Bronchial epithelial cell (primary cell): ENCODE measurements at places on chromosomes 12 and 14. TPM values are rescaled to one million over a fixed set of nuclear protein-coding genes. Genes with fewer than 3 reads are reported as not detected.

Gene ADCY4
- 0.53 and 0.77 TPM in 2 replicates for total RNA-seq

Gene HOXC4
- not detected in 2 replicates for total RNA-seq

Gene NRXN3
- under 0.01 TPM in 1 of 2 replicates, not detected in the other for total RNA-seq

Gene ANKRD33
- not detected in 2 replicates for total RNA-seq

Gene KRT71
- total RNA-seq, result not detected in 2 replicates

Gene FOXM1
- total RNA-seq, result 0.79 and 0.90 TPM in 2 replicates

- no peak for DNase-seq
Observed at GRCh38 chr12:63085120-63085519, 65.9 kb downstream of the AVPR1A start.

- DNase-seq, result no peak
Observed at GRCh38 chr14:60238955-60239354, 10.1 kb upstream of the PPM1A start.

GRCh38 chr14:38873941-38874612, 229.0 kb downstream of the SEC23A start:
- DNase-seq, result no peak

GRCh38 chr14:104228716-104229533, 90.5 kb downstream of the KIF26A start:
- DNase-seq, result no peak

GRCh38 chr14:55891692-55892091, 226.5 kb upstream of the PELI2 start:
- DNase-seq, result no peak

DNA sequence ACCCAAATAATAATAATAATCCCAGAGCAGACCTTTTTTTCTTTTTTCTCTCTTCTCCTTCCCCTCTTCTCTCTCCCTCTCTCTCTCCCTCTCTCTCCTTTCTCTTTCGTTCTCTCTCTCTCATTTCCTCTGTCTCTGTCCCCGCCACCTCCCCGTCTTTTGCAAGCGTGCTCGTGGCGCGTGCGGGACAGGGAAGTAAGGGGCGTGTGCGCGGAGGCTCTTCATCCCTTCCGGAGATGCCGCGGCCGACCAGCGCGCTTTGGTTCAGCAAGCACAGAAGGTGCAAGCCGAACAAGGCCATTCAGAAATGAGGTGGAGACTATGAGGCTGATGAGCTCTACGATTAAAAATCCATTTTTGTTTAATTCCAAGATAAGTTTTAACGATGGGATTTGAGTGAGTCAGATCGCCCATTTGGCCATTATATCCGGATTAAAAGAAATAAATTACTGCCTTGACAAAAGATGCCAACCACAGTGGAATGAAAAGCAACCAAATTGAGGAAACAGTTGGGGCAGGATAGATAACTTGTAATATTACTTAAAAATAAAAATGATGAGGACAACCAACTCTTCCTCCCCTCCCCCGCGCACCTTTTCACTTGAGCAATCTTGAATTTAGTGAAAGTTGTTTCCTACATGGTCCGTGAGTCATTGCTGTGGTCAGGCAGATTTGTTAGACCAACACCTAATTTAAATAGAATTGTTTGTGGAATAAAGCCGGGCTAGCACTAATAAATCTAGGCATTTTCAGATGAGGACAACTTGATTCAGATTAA, 1.2 kb upstream of the AMIGO2 start:
- DNase-seq, result peak; percentile 87

DNA sequence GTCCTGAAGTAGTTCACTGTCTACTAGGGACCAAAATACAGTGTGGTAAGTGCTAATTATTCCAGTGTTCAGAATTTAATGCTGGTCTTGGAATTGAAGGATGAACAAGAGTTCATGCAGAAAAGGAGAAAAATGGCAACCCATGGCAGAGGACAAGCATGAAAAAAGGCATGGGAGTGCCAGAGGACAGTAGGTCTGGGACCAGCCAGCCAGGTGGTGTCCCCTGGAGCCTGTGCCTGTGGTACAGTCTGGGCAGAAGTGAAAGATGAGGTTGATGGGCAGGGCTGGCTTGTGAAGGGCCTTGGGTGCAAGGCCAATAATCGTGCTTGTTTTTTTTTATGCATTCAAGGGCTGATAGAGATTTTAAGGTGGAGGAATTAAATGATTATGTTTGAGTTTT, 21.0 kb downstream of the C12orf75 start:
- DNase-seq, result no peak

- no peak for DNase-seq
Observed at GRCh38 chr12:128137140-128137539, 129.8 kb upstream of the TMEM132C start.

GRCh38 chr14:69175130-69175529, 16.2 kb upstream of the EXD2 start:
- DNase-seq, result no peak

GRCh38 chr12:94678379-94678778, 28.0 kb upstream of the TMCC3 start:
- no peak for DNase-seq

DNA sequence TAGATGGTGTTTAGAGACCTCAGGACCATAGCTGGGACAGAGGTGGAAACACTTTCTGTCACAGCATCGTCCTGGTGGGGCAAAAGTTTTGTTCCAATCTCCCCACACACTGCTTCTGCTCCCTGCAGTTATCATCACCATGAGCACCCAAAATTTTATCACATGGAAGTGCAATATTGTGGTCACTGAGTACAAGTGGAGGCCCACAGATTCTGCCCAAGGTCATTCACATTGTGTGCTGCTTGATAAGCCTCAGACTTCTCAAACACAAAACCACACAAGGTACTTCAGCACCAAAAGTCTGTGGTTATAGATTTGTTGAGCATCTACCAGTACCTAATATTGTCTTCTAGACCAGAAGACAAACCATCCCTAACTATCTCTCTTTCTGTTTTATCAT, 554 bp upstream of the KRT77 start:
- no peak for DNase-seq

GRCh38 chr12:3061501-3062215, 15.5 kb upstream of the TSPAN9 start:
- no peak for DNase-seq

DNA sequence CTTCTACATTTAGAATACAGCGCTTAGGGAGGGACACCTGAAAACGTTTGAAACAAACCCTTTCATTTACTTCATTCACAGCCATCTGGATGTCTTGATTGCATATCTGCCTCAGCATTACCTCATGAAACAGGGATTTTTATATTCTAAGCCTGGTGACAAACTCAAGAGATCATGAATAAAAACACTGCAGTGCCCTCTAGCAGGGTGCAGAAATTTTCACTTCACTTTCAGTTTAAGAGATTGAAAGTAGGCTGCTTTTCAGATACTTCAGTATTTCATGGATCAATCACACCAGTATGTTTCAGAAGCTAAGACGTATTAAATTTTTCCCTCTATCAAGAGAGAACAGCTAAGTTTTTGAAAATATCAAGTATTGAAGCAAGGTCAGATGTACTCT, 467.8 kb downstream of the MDGA2 start:
- no peak for DNase-seq

DNA sequence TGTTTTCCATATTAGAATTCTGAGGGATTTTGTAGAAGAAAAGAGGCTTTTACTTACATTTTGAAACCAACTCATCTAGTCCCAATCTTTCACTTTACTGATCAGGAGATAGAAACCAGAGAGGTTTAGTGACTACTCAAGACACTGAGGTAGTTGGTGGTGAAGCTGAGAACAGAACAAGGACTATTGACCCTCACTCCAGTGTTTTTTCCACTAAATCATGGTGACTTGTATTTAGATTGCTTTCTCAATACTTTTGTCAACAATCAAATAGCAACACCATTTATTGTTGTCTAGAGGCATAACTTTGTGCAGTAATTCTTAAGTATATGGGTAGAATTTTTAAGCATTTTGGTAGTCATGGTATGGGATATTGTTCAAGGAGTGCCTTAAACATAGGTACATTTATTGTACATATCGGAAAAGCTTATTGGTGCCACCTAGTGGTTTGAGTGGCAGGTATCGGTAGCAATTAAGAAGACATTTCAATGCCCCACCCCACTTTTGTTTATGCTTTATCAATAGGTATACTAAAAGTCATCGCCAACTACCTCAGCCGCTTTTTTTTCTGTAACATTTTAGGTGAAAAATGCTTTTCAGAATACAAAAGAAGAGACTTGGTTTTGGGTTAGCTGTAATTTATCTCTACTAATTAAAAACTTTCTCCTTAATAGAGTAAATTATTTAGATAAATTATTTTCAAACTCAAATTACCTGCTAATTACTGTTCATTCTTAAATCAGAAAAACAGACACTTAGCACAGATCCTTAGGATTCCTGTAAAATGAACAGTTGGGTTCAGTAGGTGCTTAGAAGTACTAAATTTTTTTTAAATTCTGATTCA, 47.3 kb upstream of the PAWR start:
- peak; percentile 76 for DNase-seq

DNA sequence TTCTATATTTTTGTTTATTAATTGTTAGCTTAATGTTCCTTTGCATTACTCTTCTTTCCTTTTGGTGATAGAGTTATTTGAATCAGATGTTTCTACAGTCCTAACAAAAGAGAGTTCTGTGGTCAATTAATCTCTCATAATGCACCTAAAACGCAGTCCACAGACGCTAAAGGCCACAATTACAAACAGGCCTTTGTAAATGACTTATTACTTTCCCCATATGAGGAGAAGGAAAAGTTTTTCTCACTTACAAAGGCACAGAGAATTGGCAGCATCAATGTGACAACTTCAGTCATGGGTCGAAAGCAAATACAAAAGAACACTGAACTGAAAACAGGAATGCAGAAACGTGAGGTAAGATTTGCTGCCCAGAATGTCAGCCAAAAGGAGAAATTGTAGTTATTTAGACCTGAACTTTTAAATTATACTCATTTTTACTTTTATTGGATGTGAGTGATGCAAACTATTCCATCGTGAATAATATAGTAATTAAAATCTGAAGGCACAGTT, 142.0 kb upstream of the SYT10 start:
- DNase-seq, result no peak

- DNase-seq, result no peak
Observed at GRCh38 chr14:20996521-20996920, 2.6 kb upstream of the SLC39A2 start.

- peak; percentile 20 for DNase-seq
Observed at GRCh38 chr14:59870277-59871165, at the start of gene RTN1. Gene RTN1 (minus strand): TSS chr14:59870776. CDS start chr14:59870630, 146 bp downstream.

DNA sequence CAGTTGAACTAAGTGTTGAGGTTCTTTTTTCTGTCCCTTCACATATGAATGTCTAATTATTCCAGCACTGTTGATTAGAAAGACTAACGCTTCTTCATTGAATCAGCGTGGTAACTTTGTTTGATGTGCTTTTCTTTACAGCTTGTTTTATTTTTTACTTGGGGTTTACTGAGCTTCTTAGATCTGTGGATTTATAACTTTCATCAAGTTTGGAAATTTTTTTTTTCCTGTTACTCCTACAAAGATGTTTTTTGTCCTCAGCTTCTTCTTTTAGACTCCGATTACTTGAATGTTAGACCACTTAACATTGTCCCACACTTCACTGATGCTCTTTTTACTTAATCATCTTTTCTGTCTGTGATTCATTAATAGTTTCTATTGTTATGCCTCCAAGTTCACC, 31.5 kb downstream of the NTN4 start:
- DNase-seq, result no peak

DNA sequence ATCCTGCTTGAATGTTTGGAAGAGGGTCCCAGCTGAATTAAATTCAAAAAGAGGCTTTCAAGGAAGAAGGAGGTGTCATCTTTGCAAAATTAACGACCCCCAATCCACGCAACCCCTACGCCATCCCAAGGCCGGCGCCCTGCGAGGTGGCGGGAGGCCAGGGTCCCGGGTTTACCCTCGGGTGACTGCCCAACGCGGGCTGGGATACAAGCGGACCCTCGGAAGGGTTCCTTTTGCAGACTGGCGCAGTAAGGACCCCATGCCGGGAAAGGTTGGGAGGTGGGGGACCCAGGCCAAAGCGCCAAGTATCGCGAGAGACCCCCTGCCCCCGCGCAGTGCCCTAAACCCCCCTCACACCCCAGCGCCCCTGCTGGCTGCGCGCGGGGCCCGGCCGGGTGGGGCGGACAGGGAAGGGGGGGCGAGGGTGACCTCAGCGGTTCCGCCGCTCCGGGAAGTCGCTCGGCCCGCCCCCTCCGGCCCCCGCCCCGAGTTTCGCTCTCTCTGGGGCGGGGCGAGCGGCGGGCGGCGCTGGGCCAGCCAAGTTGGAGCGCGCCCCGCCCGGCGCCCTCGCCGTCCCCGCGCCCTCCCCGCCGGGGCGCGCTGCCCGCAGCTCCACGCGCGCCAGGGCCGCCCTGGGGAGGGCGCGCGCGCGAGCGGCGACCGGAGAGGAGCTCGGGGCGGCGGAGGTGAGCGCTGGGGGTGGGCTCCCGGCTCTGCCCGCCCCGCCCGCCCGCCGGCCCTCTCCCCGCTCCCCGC, 708 bp upstream of the ZBTB42 start:
- DNase-seq, result peak; percentile 29
